Type B pancreatic cell (in vitro differentiated cells): ENCODE measurements at places on chromosomes 2 and 18.

GRCh38 chr2:239121600-239122012, 273.7 kb downstream of the TWIST2 start:
- no peaks in the 10 kb centered on the region for H3K27me3 ChIP-seq
- H3K4me1 ChIP-seq, result peaks cover 4% of the 10 kb centered on the region
- H3K36me3 ChIP-seq, result peaks cover 11% of the 10 kb centered on the region
- DNase-seq, result no peak
- H3K27ac ChIP-seq, result no peak overlapping the region

DNA sequence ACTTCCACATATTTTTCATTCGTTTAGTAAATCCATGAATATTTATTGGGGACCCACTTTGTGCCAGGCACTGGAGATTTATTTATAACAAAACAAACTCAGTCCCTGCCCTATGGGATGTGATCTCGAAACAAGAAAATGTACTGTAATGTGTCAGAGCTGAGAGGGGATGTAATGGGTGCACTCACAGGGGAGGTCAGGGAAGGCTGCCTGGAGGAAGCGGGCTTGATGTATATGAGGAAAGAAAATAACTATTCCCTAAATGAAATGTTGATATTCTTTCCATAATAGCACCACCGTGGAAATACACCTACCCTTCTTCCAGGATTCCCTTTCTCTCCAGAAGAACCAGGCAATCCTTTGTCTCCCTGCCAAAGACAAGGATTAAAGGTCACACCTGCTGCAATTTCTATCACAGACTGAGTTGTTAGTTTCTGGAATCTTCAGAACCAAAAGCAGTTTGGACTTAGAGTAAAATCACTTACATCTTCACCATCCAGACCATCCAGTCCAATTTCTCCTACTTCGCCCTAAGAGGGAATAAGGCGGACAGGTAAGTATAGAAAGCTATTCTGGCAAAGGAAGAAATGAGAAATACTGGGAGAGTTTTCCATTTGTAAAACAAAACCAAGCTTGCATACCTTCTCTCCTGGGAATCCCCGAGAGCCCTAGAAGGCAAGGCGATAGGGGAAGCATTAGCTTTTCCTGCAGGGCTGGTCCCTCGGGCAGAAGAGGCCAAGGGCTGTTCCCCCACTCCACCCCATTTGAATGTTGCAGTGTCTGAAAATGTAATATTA, 55.0 kb downstream of the COL6A3 start:
- H3K27ac ChIP-seq, result no peak overlapping the region
- H3K27me3 ChIP-seq, result peaks cover 17% of the 10 kb centered on the region
- H3K4me3 ChIP-seq, result no peak overlapping the region
- peaks cover 4% of the 10 kb centered on the region for H3K4me1 ChIP-seq
- peaks cover 13% of the 10 kb centered on the region for H3K36me3 ChIP-seq

DNA sequence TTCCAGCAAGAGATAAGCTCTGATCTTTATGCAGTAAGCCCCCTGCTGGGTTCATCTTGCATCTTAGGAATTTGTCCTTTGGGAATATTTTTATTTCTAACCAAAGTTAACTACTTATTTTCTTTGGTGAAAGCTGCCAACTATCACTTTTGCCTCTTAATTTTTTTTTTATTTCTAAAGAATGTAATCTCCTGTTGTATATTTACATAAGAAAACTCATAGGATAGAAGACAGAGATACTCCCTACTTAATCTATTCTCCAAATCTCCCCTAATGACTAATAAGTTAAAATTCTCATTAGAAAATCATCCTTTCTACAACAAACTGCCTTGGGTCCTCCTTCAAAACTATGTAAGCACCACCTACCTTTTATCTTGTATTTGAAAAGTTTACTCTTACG, 612.2 kb upstream of the SLC39A10 start:
- H3K36me3 ChIP-seq, result no peaks in the 10 kb centered on the region
- H3K4me3 ChIP-seq, result no peak overlapping the region
- no peaks in the 10 kb centered on the region for H3K27me3 ChIP-seq
- DNase-seq, result no peak
- no peak overlapping the region for H3K27ac ChIP-seq

DNA sequence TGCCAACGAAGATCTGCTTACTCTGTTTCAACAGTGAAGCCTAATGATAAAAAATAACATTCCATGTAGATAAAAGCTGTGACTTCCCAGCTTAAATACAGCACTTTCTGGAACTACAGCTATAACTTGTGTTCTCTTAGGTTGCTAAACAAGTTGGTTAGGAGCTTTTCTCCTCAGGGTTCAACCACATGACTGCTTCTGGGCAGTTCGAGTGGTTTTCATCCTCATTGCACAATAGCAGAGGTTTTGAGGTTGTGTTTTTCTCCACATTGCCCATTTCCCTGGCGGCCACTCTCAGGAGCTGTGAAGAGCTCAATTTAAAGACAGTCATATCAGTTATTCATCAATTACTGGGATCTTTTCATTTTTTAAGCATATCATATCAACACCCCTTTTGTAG, 102.2 kb upstream of the CYP1B1 start:
- H3K4me1 ChIP-seq, result peaks cover 45% of the 10 kb centered on the region
- H3K27ac ChIP-seq, result peak overlapping the region; percentile 81
- no peak for DNase-seq
- peaks cover 4% of the 10 kb centered on the region for H3K36me3 ChIP-seq

- peaks cover 8% of the 10 kb centered on the region for H3K4me1 ChIP-seq
- DNase-seq, result no peak
- H3K4me3 ChIP-seq, result no peak overlapping the region
- peaks cover 5% of the 10 kb centered on the region for H3K27me3 ChIP-seq
- no peak overlapping the region for H3K27ac ChIP-seq
- H3K36me3 ChIP-seq, result no peaks in the 10 kb centered on the region
These were observed 146.4 kb downstream of the SH3RF3 start for GRCh38 chr2:109275120-109276012.

- no peaks in the 10 kb centered on the region for H3K4me1 ChIP-seq
- DNase-seq, result no peak
- H3K4me3 ChIP-seq, result no peak overlapping the region
- no peaks in the 10 kb centered on the region for H3K27me3 ChIP-seq
- H3K36me3 ChIP-seq, result no peaks in the 10 kb centered on the region
These were observed 55.6 kb downstream of the AQP12A start for GRCh38 chr2:240747256-240747655.

GRCh38 chr2:231914077-231914690, 12.0 kb downstream of the NPPC start:
- H3K4me3 ChIP-seq, result no peak overlapping the region
- no peaks in the 10 kb centered on the region for H3K36me3 ChIP-seq

DNA sequence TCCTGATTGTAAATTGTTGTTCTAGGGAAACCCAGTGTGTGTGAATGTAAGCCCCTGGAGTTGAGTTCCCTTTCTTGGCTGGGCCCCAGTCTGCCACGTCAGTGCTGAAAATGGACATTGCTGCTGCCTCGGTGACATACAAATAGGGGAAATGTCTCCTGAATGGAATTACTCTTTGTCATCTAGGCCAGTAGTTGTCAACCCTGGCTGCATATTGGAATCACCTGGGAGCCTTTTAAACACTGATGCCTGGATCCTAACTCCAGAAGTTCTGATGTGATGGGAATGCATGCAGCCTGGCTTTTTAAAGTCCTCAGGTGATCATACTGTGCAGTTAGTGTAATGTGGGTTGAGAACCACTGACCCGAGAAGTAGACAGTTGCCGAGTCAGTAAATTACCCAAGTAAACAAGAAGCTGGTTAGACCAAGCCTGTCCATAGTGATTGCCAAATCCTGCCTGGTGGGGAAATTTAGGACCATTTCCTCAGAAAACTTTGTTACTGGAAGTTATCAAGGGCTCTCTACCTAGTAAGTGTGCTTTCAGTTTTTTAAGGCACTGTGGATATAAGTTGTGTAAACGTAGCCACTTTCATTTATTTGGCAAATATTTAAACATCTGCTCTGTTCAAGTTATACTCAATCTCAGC, 27.6 kb upstream of the IL1R1 start:
- DNase-seq, result no peak
- H3K4me1 ChIP-seq, result peaks cover 23% of the 10 kb centered on the region
- no peaks in the 10 kb centered on the region for H3K27me3 ChIP-seq
- peak overlapping the region; percentile 59 for H3K27ac ChIP-seq

- H3K4me3 ChIP-seq, result peak overlapping the region; percentile 74
- H3K27me3 ChIP-seq, result peaks cover 67% of the 10 kb centered on the region
- DNase-seq, result no peak
- no peaks in the 10 kb centered on the region for H3K36me3 ChIP-seq
- H3K27ac ChIP-seq, result no peak overlapping the region
These were observed 651 bp downstream of the KCNK3 start for GRCh38 chr2:26692897-26693849.
